ENCODE measurements at places on chromosomes 7 and 10.

- DNase-seq = peak; percentile 33
These were observed 60.6 kb upstream of the LRRN3 start for GRCh38 chr7:111030336-111030735.

GRCh38 chr10:119642556-119643111 is 8.5 kb upstream of the BAG3 start:
- DNase-seq = no peak

GRCh38 chr10:89245802-89246201 is 5.8 kb downstream of the LIPA start:
- DNase-seq = no peak

GRCh38 chr7:54782829-54783228 is 23.8 kb upstream of the SEC61G start:
- no peak for DNase-seq

- no peak for DNase-seq
These were observed 92.8 kb downstream of the CD36 start for GRCh38 chr7:80731281-80731680.

- DNase-seq = peak; percentile 45
These were observed 16.8 kb downstream of the TRIM8 start for GRCh38 chr10:102660888-102661657.

GRCh38 chr10:69716711-69717560 is 84.8 kb upstream of the COL13A1 start:
- DNase-seq = peak; percentile 32

GRCh38 chr7:127447326-127447945 is 54.9 kb upstream of the ZNF800 start:
- peak; percentile 56 for DNase-seq

GRCh38 chr10:55169493-55169892 is 368.5 kb upstream of the PCDH15 start:
- DNase-seq = no peak

DNA sequence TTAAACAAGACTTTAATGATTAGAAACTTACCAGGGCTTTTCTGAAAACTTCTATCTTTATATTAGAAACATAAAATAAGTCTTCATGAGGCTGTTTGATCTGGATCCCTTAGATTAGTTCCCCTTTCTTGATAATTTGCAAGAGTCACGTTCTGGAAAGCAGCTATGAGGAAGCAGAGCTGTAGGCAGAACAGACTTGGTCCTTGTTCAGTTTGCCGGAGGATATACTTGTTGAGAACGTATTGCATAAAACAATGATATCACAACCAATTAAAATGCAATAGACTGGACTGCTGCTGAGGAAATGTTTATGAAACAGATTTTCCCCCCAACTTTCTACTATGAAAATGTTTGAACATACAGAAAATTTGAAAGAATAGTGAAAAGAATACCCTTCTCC is 2.8 kb downstream of the SAMD9L start:
- DNase-seq = no peak

DNA sequence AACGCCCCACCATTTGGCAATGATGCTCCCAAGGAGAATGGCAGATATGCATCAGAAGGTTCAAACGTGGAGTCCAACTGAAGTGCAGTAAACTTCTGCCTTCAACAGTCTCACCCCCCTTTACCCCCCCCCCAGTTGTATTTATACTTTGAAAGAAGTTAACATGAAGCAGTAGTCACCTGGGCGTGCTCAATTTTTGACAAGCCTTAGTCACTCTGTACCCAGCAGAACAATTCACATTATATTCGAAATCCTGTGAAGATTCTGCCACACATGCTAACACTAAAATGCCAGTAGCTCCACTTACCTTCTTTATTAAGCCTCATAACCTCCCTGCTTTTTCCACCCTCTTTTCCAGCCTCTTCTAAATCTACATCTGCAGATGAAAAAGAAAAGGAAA is 894 bp downstream of the ATXN7L1 start:
- no peak for DNase-seq

DNA sequence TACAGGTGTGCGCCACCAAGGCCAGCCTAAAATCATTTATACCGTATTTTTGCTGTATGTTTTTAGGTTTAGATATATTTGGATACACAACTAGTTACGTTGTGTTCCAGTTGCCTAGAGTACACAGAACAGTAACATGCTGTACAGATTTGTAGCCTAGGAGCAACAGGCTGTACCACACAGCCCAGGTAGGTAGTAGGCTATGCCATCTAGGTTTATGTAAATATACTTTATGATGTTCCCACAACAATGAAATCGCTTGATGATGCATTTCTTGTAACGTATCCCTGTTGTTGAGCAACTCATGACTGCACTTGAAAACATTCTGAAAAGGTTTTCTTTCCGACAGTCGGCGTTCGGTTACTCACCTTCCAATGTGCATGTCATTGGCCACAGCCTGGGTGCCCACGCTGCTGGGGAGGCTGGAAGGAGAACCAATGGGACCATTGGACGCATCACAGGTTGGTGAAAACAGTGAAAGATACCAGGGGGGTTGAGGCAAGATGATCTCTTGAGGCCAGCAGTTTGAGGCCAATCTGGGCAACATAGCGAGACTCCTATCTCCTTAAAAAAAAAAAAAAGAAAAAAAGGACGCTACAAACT is 7.7 kb downstream of the PNLIP start:
- DNase-seq = no peak

DNA sequence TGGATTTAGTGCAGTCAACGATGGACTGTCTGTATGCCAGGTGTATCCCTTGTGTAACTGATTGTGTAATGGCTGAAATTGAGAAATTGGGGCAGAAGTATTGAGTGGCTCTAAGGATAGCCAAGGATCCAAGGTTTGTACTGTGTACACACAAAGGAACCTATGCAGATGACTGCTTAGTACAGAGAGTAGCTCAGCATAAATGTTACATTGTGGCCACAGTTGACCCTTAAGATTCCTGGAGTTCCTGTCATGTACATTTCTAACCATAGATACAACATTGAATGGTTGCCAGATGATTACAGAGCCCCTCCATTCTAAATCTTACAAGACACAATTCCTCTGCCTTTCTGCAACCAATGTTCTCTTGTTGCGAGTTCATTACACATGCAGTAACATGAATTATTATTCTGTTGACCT is 25.3 kb downstream of the CCDC126 start:
- DNase-seq = peak; percentile 52

DNA sequence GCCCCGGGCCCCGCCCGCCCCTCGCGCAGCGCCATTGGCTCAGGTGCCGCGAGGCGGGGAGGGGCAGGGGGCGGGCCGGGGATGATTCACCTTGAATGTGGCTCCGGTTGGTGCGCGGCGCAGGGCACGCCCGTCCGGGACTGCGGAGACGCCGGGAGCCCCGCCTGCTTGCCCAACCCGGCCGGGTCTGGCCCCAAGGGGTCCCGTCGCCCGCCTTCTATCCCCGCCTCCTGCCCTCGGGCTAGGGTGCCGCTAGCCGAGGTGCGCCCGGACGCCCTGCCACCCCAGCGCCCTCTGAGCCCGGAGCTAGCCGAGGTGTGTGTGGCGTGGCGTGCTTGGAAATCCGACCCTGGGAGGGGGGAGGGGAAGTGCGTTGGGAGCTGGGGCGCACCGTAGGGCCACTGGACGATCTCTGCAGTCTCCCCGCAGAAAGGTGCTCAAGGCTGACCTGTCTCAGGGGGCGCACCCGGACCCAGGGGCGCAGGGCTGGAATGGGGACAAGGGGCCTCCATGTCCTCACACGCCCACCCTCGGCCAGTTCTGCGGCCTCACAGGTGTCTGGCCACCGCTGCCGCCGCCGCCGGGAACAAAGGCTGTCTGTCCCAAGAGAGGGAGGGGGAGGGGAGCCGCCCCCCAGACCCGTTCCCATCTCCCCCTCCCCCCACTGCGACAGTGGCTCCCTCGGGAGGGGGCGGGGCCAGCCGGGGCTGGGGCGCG is 168.9 kb downstream of the NRF1 start:
- no peak for DNase-seq

GRCh38 chr10:99410876-99411275 is 19.5 kb downstream of the GOT1 start:
- no peak for DNase-seq

- DNase-seq = no peak
These were observed 12.0 kb downstream of the SHH start for GRCh38 chr7:155800301-155800700.

- DNase-seq = no peak
These were observed 143.8 kb downstream of the HGF start for GRCh38 chr7:81626008-81626407.

Measured in fibroblast of skin of right biceps (primary cell).